MCF 10A (cell line): ENCODE measurements at places on chromosomes 13 and 19.

- no peak for DNase-seq
Measured at GRCh38 chr13:97139691-97140090, 82.4 kb upstream of the MBNL2 start.

- DNase-seq: peak; percentile 71
Measured at GRCh38 chr19:41409288-41409687, 11.7 kb downstream of the BCKDHA start.

GRCh38 chr19:58407658-58408151 is 744 bp upstream of the ZNF584 start:
- no peak for DNase-seq

DNA sequence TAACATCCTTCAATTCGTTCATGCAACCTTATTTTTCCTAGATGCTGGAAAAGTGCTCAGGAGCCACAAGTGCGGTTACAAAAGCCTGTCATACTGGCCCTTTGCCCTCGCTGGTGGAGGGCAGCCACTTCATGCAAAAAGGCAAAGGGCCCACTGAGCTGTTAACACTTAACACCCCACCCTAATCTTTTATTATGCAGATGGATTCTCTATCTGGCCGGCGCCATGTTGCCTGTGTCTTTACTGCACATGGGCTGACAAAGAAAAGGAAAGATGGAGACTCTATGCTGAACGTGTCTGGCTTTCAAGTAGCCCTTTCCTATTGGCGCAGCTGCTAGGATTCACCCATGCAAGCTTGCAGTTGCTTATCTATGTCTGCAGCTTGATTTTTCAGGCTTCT is 10.8 kb downstream of the OR7D2 start:
- DNase-seq: no peak

DNA sequence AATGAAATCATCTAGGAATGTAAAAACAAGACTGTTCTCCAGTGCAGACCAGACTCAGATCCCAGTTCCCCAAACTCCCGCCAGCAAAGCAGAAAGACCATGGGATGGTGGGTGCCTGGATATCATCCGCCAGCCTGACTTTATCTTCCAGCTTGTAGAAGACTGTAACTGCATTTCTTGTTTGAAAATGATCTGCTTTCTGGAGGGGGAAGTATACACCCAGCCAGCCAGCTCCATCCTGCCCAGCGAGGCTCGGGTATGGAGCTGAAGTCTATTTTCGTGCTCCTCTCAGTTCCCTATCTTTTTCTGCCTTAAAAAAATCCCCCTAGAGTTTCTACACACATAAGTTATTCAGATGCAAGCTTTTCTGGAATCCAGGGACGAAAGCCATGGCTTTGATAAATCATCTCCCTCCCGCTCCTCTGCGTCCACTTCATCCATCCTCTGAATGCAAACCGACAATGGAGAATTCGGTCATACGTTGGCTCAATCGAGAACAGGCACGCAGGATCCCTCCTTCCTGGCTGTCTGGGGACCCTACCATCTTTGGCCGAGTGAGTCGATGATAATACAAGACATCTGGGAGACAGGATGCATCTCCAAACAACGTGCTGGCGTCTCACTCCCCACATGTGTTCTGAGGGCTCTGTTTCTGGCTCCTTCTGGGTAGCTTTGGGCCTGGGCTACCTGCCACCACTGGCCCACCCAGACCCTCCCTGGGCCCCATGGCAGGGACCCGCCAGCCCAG is 31.2 kb downstream of the CEBPG start:
- DNase-seq: no peak

DNA sequence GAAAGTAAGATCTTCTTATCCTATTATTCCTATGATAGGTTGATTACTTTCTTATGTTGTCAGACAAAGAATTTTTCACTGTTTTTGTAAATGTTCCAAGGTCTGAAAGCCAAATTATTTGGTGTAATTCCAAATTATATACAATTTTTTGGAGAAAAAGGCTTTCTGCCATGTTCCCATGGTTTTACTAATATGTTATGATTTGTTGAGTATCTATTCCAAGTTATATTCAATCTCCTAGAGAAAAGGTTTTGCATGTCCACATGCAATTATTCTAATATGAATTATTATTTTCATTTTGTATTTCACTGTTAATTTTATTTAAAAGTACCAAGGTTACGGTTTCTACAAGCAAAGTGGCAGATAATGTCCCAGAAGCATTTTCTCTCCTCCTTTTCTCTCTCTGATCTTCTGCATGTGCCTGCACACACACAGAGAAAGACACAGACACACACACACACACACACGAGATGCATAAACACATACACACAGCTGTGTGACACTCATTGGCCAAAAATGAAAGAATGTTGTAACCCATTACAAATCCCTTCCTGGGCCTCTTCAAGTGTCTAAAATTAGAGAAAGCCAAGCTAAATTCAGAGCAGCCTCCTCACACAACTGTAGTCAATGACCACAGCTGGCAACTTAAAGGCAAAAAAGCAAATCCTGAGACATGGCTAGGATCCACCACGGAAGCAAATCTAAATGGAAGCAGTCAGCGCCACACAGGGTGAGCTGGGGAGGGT is 621.0 kb downstream of the EFNB2 start:
- DNase-seq: no peak
